Stimulated activated CD4-positive, alpha-beta T cell treated with anti-CD3 and anti-CD28 coated beads, Interleukin-2, amount 100 ng/mL, for 24 hours (primary cell): ENCODE measurements at places on chromosomes 3 and 15.

GRCh38 chr3:168081171-168081771 is 14.5 kb downstream of the GOLIM4 start:
- DNase-seq = no peak

DNA sequence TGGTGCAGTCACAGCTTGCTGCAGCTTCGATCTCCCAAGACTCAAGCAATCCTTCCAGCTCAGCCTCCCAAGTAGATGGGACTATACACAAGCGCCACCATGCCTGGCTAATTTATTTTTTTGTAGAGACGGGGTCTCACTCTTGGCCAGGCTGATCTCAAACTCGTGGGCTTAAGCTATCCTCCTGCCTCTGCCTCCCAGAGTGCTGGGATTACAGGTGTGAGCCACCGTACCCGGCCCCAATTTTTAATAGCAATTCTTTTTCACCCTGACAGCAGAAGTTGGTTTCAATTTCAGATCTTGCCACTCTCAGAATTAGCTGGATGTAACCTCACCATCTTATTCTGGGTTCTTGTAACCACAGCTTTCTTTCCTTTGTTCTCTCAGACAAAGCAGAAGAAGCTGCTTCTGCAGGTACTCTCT is 64.8 kb downstream of the TRIM71 start:
- DNase-seq = no peak

DNA sequence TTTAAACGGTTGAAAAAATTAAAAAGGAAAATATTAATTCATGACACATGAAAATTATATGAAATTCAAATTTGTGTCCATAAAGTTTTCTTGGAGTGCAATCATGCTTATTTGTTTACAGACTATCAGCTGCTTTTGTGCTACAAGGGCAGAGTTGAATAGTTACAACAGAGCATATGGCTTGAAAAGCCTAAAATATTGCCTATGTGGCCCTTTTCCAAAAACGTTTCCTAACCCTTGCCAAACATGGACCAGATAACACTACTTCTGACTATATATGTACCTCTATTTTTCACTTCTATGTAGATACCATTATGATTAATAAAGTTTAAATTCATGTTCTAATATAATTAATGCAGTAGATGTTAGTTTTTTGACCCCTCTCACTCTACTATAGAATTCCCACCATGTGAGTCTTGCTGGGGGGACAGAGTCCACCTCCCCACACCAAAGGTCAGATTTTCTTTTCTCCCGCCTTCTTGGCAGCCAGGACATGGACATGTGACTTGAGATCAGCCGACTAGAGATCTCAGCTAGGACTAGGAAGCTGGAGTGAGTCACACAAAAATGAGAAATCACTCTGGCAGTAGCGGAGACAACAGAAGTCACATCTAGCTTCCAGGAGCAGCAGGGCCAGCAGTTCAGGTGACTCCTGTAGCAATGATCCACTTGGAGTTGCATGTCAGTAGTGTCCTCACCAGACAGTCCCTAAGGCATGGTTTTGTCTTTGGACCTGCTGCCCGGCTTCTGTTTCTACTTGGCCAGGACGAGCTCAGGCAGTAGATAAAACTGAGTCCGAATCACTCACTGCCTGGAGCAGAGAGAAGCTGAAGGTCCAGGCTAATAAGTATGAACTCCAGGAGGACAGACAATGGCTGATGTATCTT is 22.4 kb downstream of the CIAO2A start:
- no peak for DNase-seq

DNA sequence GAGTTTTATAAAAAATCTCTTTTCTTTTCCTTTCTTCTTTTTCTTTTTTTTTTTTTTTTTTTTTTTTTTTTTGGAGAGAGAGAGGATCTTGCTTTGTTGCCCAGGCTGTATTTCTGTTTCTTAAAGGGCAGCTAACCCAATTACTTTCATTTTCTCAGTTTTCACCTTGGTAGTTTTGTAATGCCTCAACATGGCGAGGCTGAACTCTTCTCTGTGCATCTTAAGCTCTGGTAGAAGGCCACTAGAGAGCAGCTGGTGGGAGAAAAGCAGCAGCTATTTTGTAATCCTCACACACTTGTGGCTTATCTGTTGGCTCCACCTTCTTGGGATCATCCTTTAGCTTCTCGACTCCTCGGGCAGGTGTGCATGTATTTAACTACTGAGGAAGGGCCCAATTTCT is 152.2 kb upstream of the MEIS2 start:
- no peak for DNase-seq

GRCh38 chr15:92533298-92533697 is 122.3 kb downstream of the FAM174B start:
- no peak for DNase-seq

GRCh38 chr15:91099616-91099994 is 452 bp upstream of the SV2B start:
- peak; percentile 51 for DNase-seq

- no peak for DNase-seq
Observed at GRCh38 chr15:38073178-38073946, 138.9 kb downstream of the TMCO5A start.

DNA sequence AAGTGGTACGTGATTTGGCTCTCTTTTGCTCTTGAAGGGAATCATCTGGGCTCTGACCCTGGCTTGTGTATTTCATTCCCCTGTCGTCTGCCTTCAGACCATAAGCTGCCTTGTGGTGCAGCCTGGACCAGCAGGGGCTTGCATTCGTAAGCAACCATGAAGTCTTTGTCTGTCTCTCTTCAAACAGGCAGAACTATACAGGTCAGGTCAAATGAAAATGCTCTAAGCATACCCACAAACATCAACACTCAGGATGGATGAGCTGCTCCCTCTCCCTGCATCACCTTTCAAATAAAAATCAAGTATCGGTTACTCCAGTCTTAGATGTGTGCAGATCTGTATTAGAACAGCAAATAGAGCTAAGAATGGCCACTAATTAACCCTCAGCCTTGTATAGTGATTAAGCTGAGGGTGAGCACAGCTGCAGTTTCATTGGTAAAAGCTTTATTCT is 268.6 kb upstream of the UBE2E1 start:
- no peak for DNase-seq

- no peak for DNase-seq
Observed at GRCh38 chr15:37931868-37932267, 2.6 kb upstream of the TMCO5A start.

- peak; percentile 64 for DNase-seq
Observed at GRCh38 chr3:69288161-69288895, 97.6 kb downstream of the FRMD4B start.

- DNase-seq = no peak
Observed at GRCh38 chr3:16373341-16373946, 108.4 kb downstream of the OXNAD1 start.

- no peak for DNase-seq
Observed at GRCh38 chr3:135084976-135085375, 289.9 kb downstream of the EPHB1 start.

DNA sequence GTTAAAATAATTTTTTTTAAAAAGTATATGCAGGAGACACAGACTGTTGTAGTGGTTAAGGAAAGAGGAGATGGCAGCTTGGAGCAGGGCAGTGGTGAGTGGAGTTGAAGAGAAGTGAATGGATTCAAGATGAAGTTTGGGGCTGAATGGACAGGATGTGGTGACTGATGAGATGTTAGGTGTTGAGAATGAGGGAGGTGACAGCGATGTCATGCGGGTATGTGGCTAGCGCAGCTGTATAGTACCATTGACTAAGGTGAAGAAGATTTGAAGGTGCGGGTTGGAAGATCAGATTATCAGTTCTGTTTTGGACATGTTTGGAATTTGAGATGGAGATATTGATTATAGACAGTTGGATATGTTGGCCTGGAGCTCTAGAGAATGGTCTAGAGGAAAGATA is 20.1 kb downstream of the FBXO22 start:
- DNase-seq = no peak

GRCh38 chr15:28943611-28944230 is 57.9 kb downstream of the APBA2 start:
- DNase-seq = no peak

DNA sequence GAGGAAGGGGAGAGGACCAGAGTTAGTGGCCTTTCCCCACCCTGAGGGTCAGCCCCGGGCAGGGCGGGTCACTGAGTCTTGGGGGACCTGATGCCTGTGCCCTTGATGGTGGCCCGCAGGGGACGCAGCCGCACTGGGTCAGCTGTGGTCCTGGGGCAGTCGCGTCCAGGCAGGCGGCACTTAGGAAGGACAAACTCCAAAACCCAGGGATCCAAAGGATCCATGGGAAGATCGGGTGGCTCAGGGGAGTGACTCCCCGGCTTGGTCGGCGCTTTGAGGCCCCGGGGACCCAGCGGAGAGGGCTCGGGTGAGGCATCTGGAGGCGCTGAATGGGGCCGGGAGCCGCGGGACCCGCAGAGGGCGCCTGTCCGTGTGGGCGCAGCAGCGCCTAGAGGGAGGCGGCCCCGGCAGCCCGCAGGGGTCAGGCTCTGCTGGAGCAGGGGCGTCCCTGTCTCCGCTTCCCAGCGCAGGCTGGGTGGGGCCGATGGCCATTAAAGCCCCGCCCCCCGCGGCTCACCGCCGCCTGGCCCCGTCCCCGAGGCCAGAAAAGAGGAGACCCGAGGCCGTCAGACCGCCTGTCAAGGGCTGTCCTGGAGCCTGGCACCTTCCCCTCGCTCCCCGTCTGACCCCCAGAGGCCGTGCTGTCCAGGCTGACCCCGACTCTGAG is 17.5 kb downstream of the CIDEC start:
- peak; percentile 47 for DNase-seq

DNA sequence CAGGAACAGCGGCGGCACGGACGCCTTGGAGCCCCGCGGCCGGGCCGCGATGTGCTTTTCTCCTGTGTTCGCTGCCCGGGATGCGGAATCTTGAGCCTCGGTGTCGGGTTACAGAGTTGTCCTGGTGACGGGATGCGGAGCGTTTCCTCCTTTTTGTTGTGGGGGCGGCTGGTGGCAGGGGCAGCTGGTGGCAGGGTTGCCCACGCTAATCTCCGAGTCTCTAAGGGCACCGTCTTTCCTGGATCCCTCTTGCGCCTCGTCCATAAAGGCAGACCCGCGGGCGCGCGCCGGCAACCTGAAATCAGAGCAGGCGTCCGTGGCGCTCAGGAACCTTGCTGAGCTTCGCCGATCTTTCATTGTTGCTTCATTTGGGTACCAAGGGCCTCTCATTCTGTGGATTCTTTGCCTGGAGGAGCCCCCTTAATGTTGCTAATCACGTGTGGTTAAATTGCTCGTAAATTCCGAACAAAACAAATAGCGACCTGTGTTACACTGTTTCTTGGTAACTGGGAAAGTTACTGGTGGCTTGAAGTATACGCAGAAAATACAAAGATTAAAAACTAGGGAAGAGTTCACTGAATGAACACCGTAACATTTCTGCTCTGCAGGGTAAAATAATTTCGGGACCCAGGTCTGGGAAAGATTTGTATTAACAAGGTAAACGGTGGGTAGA is 844 bp upstream of the PFN2 start:
- peak; percentile 34 for DNase-seq
